ENCODE measurements at places on chromosomes 5 and 9.
A peak's percentile ranks its signal among the peaks of the same experiment; 100 is the strongest.

GRCh38 chr9:127258606-127259471 lies 5.7 kb upstream of the GARNL3 start:
- H3K36me3 ChIP-seq: no peaks in the 10 kb centered on the region
- peak overlapping the region; percentile 80 for H3K27ac ChIP-seq
- no peaks in the 10 kb centered on the region for H3K27me3 ChIP-seq
- DNase-seq: no peak
- no peak overlapping the region for H3K4me3 ChIP-seq

DNA sequence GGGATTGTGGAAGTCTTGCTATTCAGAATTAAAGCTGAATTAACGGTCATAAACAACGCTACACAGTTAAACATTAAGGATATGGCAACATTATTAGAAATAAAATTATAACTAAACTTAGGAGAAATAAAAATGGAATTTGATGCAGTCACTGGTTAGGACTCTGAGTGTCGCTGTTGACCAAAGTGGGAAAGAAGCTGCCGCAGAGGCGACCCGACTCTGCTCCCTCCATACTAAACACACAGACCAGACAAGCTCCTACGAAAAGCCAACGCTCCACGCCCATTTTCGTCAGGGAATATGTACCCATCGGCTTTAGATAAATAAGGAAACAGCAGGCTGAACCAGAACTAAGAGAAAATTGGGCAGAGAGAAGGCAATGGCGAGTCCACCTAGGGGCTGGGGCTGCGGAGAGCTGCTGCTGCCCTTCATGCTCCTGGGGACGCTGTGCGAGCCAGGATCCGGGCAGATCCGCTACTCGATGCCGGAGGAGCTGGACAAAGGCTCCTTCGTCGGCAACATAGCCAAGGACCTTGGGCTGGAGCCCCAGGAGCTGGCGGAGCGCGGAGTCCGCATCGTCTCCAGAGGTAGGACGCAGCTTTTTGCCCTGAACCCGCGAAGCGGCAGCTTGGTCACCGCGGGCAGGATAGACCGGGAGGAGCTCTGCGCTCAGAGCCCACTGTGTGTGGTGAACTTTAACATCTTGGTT lies at the start of gene PCDHGA5:
TSS of gene PCDHGA5 (plus strand) at position 211 of the 709 bp plus-strand sequence. CDS start at position 380, 169 bp downstream.
- H3K4me1 ChIP-seq: no peaks in the 10 kb centered on the region
- H3K4me3 ChIP-seq: peak within 1 kb of the TSS; percentile 3
- no peaks in the 10 kb centered on the region for H3K36me3 ChIP-seq
- no peaks in the 10 kb centered on the region for H3K27me3 ChIP-seq
- no peak for DNase-seq

DNA sequence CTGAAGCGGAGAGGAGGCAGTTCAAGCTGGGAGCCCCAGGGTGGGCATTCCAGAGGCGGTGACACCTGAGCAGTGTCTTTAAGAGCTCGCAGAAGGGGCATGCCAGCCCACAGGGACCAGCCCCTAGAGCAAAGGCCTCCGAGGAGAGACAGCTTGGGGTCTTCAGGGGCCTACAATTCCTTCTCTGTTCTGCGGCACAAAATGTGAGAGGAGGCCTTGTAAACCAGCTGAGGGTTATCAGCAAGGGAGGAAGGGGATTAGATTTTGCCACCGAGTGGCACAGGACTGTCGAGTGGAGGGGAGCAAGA lies 505 bp upstream of the SIGMAR1 start:
- no peaks in the 10 kb centered on the region for H3K36me3 ChIP-seq
- peak overlapping the region; percentile 74 for H3K27ac ChIP-seq
- peaks cover 30% of the 10 kb centered on the region for H3K4me1 ChIP-seq
- DNase-seq: no peak
- peak overlapping the region; percentile 79 for H3K4me3 ChIP-seq
- H3K27me3 ChIP-seq: no peaks in the 10 kb centered on the region

DNA sequence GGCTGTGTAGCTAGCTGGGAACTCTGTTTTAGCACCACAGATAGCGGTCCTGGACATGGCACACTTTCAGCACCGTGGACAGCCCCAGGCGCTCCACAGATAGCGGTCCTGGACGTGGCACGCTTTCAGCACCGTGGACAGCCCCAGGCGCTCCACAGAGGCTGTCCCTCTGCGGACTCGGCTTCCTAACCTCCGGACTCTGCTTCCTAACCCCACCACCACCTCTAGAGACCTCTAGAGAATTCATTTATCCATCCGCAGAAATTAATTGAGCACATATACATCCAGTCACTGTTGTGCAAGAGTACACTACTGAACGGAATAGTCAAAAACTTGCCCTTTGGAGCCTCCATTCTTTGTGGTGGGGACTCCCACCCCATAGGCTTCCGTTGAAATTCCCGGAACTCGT lies 27.4 kb downstream of the UNC5A start:
- no peaks in the 10 kb centered on the region for H3K36me3 ChIP-seq
- no peak overlapping the region for H3K27ac ChIP-seq
- no peaks in the 10 kb centered on the region for H3K4me1 ChIP-seq

DNA sequence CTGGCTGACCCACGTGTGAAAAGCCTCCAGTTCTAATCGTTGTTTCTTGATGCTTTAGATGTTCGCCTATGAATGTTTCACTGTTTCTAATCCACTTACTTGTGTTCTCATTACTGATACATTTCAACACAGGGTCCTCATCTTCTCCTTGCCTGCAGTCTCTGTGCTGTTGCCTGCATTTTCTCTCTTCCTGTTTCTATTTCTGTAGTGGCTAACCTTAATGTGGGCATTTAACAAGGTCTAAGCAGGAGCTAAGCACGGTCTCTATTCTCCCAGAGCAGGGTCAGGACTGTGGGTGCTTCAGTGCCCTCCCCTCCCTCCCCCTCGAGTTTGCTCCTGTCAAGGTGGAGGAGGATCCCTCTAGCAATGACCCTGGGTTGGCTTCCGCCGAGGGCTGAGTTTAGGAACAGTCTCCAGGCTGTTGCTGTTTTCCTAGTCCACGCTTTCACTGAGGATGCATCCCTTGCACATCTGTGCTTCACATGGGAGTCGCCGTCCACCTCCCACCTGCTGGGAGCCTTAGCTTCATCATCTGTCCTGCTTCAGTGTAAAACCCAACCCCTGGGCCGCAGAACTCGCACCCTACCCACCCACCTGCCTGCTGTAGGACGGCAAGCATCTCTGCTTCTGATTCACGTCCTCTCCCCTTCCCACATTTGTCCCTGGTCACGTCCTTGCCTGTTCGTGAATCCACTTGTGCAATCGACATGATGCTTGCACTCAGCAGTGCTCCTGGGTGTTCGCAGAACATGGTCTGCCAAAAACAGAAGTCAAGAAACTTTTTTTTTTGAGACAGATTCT lies 2.4 kb upstream of the EXOC3 start:
- peaks cover 19% of the 10 kb centered on the region for H3K4me1 ChIP-seq
- no peaks in the 10 kb centered on the region for H3K36me3 ChIP-seq
- H3K27me3 ChIP-seq: no peaks in the 10 kb centered on the region
- no peak for DNase-seq
- H3K4me3 ChIP-seq: no peak overlapping the region

Measured in thoracic aorta (tissue), 2 donors.